Stimulated activated effector memory CD8-positive, alpha-beta T cell treated with anti-CD3 and anti-CD28 coated beads, Interleukin-12 subunit alpha, Interleukin-12 subunit beta, amount 100 ng/mL, for 72 hours (primary cell): ENCODE measurements at places on chromosomes 12 and 14.
A peak's percentile ranks its signal among the peaks of the same experiment; 100 is the strongest.

DNA sequence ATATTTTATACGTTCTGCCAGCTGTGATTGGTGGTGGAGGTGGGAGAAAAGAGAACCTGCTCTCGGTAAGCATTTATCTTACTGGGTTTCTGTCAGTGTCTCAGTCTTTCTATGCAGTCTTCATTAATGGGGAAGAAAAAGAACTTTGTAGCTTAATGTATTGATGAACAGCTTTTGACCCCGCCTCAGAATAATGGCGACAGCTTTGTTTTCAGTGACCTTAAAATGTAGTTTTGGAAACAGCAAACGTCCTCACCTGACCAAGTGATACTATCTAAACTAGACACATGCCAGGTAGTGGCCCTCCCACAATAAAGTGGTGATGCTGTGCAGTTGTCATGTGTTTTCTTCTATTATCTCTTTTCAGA lies 1.4 kb downstream of the DACT1 start:
- DNase-seq: no peak

GRCh38 chr14:31270196-31270772 lies 62.7 kb upstream of the HECTD1 start:
- peak; percentile 56 for DNase-seq

DNA sequence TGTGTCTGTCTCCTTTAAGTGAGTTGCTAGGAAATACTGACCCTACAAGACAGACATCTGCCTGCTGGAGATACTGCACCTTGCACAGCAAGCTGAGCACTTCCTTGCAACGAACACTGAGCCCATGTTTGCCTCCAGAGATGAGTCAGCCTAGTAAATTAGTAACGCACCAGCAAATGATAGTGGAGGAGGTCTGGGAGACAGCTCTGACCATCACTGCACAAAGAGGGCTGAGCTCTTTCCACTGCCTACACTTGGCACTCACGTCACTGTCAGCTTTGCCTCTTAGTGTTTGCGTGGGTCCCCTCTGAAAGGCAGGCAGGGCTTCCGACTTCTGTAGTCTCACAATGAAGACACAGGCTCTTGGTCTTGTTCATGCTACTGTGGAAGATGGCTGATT lies 109.0 kb downstream of the APAF1 start:
- DNase-seq: peak; percentile 79

- DNase-seq: no peak
These were observed 36.6 kb downstream of the KRT80 start for GRCh38 chr12:52155048-52155868.

- DNase-seq: no peak
These were observed 66.4 kb upstream of the DCN start for GRCh38 chr12:91249054-91249453.

- DNase-seq: no peak
These were observed 11.8 kb upstream of the HHIPL1 start for GRCh38 chr14:99633141-99633540.

DNA sequence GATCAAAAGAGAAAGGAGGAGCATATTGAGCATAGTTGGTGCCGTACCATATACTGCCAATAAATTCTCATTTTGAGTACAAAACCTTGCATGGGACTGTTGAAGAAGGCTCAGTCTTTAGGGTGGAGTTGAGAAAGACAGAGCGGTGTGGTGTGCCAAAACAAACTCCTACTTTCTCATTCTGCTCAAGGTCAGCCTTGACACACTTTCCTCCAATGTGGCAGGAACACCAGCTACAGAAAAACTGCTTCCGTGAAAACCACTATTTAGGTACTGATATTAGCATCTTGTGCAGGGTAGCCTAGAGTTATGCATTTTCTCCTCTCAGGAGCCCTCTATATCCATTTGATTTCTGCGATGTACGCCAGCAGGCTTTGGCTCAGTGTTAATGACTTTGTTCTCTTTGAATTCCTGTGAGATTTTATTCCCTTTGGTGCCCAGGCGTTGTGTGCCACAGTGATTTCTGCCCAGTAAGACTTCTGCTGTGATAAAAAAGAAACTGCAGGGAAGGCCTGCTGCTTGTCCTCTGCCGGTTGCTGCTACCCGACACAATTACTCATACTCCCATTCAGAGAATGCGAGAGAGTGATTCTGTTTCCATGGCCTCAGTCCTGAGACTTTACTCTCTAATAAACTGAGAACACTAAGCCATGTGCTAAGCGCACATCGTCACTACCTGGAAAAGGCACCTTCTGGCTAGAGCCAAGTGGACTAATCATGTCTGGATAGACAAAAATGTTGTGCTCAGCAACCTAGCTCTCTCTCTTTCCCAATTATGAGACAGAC lies 88.3 kb upstream of the MDM1 start:
- peak; percentile 55 for DNase-seq

DNA sequence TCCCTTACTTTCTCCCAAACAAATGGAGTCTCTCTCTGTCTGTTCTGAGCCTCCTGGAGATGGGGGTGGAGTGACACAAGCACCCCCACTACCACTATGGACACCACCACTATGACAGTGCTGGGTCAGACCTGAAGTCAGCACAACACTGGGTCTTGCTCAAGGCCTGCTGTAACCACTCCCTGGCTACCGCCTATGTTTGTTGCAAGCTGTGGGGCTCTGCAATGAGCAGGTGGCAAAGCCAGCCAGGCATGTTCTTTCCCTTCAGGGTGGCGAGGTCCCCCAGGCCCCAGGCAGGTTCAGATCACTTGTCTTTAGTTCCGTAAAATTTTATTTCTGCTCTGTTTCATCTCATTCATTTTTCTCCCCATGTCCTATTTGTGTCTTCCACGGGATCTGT lies 349.8 kb downstream of the TMEM121 start:
- DNase-seq: no peak

DNA sequence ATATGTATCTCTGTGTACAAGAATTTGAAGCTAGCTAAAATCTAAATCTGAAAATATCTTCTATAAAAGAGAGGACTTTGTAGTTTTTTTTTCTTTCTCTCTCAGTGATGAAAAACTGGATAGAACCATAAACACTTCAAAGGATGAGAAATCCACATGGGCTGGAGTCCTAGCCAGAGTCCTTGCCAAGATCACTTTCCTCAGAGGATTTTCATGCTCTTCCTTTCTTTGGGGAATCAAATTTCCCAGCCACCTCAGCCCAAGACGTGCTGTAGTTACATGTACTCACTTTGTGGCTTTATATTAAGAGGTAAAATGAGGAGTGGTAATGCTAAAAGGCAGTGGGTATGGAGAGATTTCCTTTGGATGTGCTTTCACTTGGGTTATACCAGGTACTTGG lies 110.3 kb downstream of the SLC38A1 start:
- no peak for DNase-seq

DNA sequence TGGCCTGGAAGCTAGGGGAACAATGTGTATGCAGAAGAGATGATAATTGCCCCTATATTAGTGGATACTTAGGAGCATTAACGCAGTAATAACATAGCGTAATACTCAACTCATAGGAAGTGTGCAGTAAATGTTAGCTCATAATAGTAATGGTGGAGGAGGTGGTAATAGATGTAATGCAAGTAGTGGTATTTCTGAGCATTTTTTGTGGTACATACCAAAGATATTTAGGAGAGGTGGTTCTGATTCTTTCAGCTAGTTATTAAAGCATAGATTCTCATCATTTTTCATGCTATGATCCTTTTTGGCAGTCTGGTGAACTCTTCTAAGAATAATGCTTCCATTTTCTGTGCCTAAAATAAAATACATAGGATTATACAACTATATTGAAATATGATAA lies 233.1 kb downstream of the PTPRO start:
- DNase-seq: no peak

DNA sequence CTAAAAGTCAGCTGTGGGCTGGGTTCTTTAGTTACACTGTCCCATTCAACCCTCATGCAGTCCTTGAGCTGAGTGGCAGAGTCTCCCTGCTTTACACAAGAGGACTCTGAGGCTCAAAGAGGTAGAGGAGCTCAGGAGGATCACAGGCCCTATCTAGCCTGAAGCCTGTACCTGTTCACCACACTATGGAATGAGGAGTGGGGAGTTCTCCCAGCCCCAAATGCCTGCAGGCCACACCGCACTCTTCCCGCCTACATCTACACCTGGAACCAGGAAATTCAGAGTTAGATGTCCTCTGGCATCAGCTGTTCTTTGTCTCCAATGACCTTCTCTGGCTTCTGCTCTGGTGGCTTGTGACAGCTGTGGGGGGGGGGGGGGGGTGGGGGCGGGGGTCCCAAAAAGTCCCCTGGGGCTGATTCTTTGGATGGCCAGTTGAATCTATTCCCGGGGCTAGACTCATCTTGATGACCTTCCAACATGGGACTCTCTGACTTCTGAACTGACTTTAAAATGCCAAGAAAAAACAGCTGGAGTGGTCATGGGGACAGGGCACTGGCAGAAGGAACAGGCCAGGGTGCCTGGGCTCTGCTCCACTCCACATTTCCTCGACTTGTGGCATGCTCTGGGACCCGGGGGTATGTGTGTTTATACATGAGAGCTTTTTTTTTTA lies 30.6 kb downstream of the RIN3 start:
- DNase-seq: no peak

GRCh38 chr12:98403385-98403784 lies 112.0 kb upstream of the TMPO start:
- DNase-seq: no peak
